ENCODE measurements at places on chromosomes 4 and X.

- no peak for DNase-seq
Measured at GRCh38 chr4:172169871-172170270, 356.7 kb downstream of the GALNTL6 start.

DNA sequence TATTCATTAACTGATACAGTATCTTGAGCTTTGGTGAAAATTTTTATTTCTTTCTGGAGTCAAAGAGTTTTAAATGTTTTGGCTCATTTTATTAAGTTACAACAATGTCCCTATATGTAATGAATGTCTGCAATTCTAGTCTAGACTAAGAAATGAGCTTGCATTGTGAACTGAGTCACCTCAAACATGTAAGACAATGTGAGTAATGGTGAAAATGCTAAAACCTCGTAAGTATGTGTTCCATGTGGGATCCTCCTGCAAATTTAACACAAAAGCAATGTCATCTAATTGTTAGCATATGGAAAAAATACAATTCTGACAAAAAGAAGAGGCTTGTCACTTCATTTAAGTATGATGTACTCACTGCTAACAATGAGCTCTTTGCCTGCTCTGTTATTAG, 480.5 kb upstream of the FSTL5 start:
- DNase-seq: no peak

DNA sequence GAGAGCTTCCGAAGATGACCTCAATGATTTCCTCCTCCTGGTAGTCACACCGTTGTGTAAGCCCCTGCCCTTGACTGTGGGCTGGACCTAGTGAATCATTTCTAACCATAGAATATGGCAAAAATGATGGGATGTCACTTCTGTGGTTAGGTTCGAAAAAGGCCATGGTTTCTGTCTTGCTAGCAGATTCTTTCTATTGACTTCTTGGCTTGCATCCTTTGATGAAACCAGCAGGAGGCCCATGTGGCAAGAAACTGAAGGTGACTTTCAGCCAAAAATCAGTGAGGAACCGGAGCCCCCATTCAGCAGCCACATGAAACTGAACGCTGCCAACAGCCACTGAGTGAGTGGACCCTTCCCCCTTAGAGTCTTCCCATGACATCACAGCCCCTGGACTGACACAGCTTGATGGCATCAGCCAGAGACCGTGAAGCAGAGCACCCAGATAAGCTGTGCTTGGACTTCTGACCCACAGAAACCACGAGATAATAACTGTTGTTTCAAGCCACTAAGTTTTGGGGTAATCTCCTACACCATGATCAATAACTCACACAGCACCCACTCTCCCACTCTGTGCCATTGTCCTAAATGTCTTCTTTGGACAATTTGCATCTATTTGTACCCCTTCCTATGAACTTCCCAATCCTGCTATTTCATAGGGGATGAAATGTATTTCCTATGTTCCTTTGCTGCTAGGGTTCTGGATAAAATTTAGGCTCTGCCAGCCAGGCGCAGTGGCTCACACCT, 148.0 kb upstream of the STX18 start:
- no peak for DNase-seq

- DNase-seq: no peak
Measured at GRCh38 chr4:151206241-151207005, 70.5 kb upstream of the PRSS48 start.

GRCh38 chrX:109684136-109684535, 48.9 kb downstream of the ACSL4 start:
- DNase-seq: no peak

GRCh38 chr4:46908148-46908547, 897 bp downstream of the COX7B2 start:
- no peak for DNase-seq

GRCh38 chr4:52142816-52143215, 91.7 kb downstream of the SPATA18 start:
- no peak for DNase-seq

GRCh38 chr4:102172341-102172740, 172.9 kb downstream of the SLC39A8 start:
- no peak for DNase-seq
